ENCODE measurements at places on chromosomes 5 and 9. TPM values are rescaled to one million over a fixed set of nuclear protein-coding genes. Genes with fewer than 3 reads are reported as not detected.

GRCh38 chr9:134205672-134206310, 41.4 kb upstream of the RNU6ATAC start:
- H3K4me1 ChIP-seq = peaks cover 2% of the 10 kb centered on the region
- H3K27me3 ChIP-seq = no peaks in the 10 kb centered on the region
- H3K27ac ChIP-seq = no peak overlapping the region
- DNase-seq = no peak

DNA sequence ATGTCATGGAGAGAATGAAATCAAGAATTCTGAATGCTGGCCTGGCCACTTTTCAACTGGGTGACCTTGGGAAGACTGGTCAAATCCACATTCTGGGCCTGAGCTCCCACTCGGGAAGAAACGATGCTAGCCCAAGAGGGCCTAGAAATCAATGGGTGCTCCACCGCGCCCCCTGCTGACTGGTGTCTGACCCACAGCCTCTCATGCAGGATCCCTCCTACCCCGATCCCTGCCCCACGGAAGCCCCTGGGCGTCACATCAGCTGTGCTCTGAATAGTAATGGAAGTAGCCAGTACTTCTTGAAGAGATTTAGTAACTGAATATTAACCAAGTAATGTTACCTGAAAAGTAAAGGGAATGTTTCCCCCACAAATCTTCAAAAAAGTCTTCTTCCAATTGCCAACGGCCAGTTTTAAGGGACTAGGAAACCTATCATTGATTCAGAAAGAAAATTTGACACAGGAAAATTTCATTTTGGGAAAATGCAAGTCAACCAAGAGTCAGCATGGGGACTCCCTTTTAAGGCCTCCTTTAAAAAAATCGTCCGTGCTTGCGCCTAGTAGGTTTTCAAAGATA, 43.9 kb downstream of the CRB2 start:
- no peak overlapping the region for H3K4me3 ChIP-seq
- H3K27me3 ChIP-seq = no peaks in the 10 kb centered on the region
- DNase-seq = peak; percentile 50
- H3K27ac ChIP-seq = no peak overlapping the region
- no peaks in the 10 kb centered on the region for H3K36me3 ChIP-seq

DMRT3 gene
- 0.41 TPM for total RNA-seq

DNA sequence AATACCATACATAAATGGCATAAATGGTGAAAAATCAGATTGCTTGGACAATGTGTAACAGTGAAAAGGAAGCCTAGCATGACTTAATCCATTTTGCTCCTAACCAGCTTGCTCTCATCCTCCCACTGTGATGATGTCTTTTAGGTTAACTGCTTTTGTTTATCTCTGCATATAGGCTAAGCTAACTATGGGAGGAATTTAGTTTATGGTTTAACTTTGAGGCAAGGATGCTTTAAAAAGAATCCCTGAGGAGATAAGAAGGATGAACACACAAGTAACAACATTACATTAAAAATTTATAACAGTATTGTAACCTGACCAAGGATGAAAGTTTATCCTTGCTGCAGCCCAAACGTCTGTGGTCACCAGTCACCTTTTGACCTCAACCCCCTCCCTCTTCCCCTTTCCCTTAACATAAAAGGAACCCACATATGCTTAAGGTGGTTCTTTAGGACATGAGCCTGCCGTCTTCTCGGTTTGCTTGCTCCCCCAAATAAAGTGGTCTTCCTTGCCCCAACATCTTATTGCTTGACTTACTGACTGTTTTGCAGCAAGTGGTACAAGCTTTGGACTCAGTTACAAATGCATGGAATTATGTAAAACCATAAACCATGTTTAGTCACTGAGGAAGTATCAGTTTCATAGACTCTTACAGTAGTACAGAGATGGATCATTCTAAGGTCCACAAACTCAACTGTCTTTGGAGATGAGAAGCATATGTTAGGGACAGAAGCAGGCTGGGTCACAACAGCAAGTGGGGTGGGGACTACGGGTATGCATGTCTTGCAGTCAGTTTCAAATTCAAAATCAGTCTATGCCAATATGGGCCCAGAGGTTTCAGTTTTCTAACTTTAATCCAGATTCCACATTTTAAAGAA, 31.3 kb downstream of the AGXT2 start:
- no peak overlapping the region for H3K4me3 ChIP-seq
- H3K4me1 ChIP-seq = no peaks in the 10 kb centered on the region
- no peaks in the 10 kb centered on the region for H3K27me3 ChIP-seq
- no peak overlapping the region for H3K27ac ChIP-seq
- DNase-seq = no peak

DNA sequence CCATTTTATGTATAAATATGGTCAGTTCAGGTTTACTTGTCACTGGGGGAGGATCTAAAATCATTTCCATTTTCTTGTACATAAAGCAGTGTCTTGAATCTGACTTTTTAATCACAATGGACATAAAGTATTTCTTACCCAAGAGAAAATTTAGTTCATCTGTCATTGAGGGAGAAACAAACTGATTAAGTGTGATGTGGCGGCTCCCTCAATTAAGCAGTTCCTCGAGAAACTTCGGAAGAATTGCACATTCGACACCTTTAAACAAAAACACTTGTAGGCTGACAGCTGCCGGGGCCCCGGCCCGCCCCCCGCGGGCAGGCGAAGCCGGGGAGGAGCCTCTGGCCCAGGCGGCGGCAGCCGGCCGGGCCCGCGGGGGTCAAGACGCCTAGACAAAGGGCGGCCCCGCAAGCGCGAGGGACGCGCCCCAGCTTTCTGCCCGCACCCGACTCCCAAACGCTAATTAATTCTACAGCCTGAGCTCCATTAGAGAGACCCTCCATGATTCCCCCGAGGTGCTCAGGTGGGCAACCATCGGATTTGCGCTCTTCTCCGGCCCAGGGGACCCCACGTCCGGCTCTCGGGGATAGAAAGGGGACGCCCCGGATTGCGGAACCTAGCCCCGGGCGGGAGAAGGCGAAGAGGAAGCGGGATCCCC, 750 bp downstream of the TRIM36 start:
- peak overlapping the region; percentile 79 for H3K4me3 ChIP-seq
- peaks cover 14% of the 10 kb centered on the region for H3K4me1 ChIP-seq
- DNase-seq = peak; percentile 83
- peak overlapping the region; percentile 86 for H3K27ac ChIP-seq

FAM174A gene
- 3.0 TPM for total RNA-seq

- no peaks in the 10 kb centered on the region for H3K27me3 ChIP-seq
- peak overlapping the region; percentile 75 for H3K4me3 ChIP-seq
- H3K27ac ChIP-seq = no peak overlapping the region
These were observed 13.6 kb upstream of the ALDOB start for GRCh38 chr9:101449071-101449721.

- no peak for DNase-seq
- peak overlapping the region; percentile 59 for H3K4me3 ChIP-seq
- H3K27ac ChIP-seq = no peak overlapping the region
- peaks cover 33% of the 10 kb centered on the region for H3K4me1 ChIP-seq
These were observed 535 bp downstream of the UNC5A start for GRCh38 chr5:176810687-176811501.

GNAQ gene
- 87.9 TPM for total RNA-seq

DNA sequence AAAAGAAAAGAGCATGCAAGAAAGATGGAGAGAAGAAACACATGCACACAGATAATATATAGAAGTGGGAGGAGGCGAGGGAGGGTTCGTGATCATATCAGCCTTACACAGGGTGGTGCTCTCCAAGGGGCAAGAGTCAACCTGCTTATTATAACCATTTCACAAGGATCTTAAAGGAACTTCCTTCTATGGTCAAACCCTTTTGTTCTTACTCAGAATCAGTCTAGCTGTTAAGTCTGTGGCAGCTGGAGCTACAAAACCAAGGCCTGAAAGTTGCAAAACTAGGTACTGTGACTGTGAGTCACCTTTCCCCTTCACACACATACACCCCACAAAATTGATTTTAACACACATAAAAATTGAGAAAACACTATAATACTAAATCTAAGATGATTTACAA, 18.5 kb upstream of the ERMP1 start:
- H3K36me3 ChIP-seq = no peaks in the 10 kb centered on the region
- no peak overlapping the region for H3K4me3 ChIP-seq
- no peaks in the 10 kb centered on the region for H3K4me1 ChIP-seq

MLLT3 gene
- 23.8 TPM for total RNA-seq

FRRS1L gene
- total RNA-seq = 4.3 TPM

GRCh38 chr5:53923961-53924360, 363.5 kb downstream of the NDUFS4 start:
- no peaks in the 10 kb centered on the region for H3K27me3 ChIP-seq
- no peak overlapping the region for H3K27ac ChIP-seq
- no peaks in the 10 kb centered on the region for H3K36me3 ChIP-seq
- H3K4me1 ChIP-seq = peaks cover 8% of the 10 kb centered on the region
- DNase-seq = no peak

- no peak for DNase-seq
- no peaks in the 10 kb centered on the region for H3K27me3 ChIP-seq
- no peaks in the 10 kb centered on the region for H3K36me3 ChIP-seq
- no peak overlapping the region for H3K27ac ChIP-seq
These were observed 17.8 kb upstream of the ZNF618 start for GRCh38 chr9:113858282-113858681.

Data from neural progenitor cell (in vitro differentiated cells).